CD4-positive, alpha-beta T cell treated with Interleukin-17A for 4 hours (primary cell): ENCODE measurements at places on chromosomes 6 and 20.
A peak's percentile ranks its signal among the peaks of the same experiment; 100 is the strongest.

- DNase-seq, result peak; percentile 68
Observed at GRCh38 chr6:25138233-25138933, 140.8 kb upstream of the CARMIL1 start.

GRCh38 chr20:45098103-45098773 lies 2.7 kb downstream of the KCNS1 start:
- DNase-seq, result peak; percentile 18

DNA sequence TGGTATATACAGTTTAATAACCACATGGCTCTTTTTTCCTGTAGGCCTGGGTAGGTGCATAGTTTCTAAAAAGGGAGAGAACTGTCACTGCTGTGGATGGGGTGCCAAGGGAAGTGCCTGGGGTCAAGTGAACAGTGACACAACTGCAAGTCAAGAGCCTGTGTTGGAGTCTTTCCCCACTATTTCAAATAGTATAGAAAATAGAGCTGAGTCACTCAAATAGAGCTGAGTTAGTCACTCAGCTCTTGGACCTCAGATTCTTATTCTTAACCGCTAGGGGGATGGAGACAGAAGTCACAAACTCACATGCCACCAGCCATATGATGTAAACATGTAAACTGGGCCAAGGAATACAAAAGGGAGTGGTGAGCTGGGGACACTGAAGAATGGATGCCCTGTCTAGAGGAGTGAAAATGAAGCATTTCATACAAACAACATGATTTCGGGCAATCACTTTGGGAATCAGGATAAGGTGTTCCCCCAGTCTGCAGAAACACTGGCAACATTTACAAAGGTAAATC lies 2.1 kb downstream of the NQO2 start:
- DNase-seq, result no peak

DNA sequence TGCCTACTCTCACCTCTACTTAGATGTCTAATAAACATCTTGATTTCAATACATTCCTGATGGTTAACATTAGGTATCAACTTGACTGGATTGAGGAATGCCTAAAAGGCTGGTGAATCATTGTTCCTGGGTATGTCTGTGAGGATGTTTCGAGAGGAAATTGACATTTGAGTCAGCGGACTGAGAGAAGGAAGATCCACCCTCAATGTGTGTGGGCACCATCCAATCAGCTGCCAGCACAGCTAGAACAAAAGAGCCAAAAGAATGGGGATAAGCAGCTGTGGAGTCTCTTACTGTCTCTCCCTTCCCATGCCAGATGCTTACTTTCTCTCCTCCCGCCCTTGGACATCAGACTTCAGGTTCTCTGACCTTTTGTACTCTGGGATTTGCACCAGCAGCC lies 128.6 kb upstream of the HS3ST5 start:
- DNase-seq, result no peak

DNA sequence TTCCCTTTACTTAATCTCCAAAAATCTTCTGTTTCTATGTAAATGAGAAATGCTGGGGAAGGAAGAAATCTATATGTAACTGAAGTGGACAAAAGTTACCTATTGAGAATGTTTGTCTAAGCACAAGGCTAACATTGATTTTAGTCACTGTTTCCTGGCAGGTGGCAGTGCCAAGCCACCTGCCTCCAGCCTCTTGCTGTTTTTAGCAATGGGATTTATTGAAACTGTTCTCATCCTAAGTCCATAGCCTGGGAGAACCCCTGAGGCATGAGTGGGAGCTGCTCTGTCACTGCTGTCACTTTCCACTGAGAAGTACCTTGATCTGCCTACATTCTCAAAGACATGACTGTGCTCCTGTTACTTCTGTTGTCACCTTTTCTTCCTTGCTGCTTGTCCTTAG lies 14.7 kb downstream of the ENPP3 start:
- no peak for DNase-seq

- DNase-seq, result no peak
Observed at GRCh38 chr6:79010422-79010821, 67.6 kb downstream of the PHIP start.

- DNase-seq, result no peak
Observed at GRCh38 chr6:164114651-164115050, 700.1 kb downstream of the QKI start.

DNA sequence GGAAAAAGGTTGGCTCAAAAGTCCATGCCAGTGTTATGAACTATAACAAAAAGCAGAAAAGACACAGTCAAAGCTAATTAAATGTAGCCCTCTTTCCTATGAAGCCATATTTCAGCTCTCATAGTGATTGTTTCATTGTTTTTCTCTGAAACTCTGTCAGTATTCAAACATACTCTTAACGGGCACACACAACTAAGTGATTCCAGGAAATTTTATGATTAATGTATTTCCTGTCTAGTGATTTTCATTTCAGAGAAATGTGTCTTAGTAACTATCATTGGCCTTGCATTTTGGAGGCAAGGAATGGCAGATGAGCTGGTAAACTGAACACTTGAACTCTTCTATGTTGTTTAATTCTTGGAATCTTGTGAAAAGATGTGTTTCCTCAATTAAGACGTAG lies 68.0 kb downstream of the CLVS2 start:
- DNase-seq, result no peak

- no peak for DNase-seq
Observed at GRCh38 chr6:169092375-169092774, 161.3 kb downstream of the THBS2 start.

DNA sequence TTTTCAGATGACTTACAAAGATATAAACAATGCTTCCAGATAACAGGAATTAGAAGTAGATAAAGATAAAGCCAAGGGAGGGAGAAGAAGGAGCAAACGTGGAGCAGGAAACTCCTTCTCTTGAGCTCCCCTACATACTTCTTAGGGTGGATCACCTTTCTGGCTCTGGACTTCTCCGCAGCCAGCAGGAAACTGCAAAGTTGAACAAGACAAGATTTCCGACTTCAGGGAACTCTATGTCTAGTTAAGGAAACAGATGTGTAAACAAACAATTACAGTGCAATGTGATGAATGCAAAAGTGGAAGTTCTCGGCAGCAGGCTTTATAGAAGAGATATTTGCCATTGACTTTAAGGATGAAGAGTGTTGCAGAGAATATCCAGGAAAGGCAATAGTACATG lies 134.0 kb upstream of the MARCKS start:
- no peak for DNase-seq

GRCh38 chr20:57553376-57554018 lies 7.4 kb upstream of the PCK1 start:
- no peak for DNase-seq

DNA sequence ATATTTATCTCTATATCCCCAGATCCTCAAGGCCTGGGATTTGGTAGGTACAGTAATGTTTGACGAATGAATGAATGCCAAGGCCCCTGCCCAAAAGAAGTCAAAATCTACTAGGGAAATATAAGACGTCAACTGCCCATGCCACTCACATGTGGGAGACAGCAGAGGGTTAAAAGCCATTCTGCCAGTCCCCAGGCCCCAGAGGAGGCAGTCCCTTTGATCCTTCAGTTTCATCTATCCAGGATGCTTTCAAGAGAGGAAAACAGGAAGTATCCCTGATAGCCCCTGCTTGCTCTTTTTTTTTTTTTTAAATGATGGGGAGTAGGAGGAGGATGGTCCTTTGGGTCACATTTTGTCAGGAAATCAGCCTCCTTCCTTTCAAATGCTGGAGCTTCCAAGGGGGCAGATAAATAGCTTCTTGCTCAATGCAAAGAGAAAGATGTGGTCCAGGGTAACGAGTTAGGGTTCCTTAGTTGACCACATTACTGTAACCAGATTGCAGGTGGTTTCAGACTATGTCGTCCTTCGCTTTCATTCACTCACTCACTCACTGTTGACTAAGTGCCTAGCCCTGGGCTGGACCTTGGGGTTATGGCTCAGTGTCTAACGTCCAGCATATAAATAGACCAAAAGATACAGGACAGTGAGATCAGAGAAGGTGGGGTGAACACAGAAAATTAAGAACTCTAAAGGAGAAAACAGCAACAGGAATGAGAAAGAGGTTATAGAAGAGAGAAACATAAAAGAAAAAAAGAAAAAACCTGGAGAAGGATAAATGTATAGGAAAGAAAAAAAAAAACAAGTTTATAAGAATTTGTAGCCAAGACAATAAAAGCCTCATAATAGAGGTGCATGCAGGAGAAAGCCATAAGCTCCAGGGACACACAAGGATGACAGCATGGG lies 64.6 kb upstream of the PIM1 start:
- DNase-seq, result no peak

DNA sequence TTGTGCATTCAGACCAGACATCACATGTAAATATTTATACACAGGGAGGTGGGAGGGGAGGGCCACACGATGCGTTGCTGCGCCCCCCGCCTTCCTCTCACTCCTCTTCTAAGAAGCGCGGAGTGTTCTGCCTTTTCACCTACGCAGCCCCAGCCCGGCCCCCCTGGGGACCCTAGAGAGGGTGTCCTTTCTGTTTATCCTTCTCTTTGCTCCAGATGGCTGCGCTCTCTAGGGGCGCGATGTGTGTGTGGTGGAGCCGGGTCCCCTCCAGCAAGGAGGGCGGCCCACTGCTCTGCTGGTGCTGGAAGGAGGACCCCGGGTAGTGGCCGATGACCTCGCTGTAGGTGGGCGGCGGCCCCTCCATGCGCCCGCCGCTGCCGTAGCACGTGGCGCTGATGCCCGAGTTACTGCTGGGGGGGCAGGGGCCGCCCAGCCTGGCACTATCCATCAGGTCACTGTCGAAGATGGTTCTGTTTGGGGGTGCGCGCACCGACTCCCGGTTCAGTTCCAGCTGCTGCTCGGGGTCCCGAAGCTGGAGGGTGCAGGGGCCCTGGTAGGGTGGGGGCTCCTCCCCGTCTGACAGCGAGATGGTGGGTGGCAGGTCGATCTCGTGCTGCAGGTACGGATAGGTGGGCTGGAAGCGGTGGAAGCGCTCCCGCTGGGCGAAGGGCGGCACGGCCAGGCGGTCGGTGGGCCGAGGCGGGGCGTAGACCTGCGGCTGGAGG lies 31.8 kb upstream of the ZBP1 start:
- DNase-seq, result no peak

DNA sequence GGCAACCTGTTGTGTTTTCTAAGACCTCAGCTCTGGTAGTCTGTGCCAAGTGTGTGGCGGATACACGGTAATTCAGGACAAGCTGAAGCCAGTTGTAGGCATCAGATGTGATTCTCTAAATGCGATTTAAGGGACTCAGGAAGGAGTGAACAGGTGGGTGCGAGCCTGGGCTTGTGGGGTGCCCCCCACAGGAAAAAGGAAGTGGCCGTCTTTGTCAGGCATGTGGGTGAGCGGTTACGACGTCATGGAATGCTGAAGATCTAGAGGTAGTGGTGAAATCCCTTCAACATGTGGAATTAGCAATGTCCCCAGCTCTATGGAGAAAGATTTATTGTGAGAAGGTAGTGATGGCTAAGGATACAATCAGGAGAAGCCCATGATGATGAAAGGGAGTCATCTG lies 95.1 kb upstream of the EXOC2 start:
- DNase-seq, result no peak

DNA sequence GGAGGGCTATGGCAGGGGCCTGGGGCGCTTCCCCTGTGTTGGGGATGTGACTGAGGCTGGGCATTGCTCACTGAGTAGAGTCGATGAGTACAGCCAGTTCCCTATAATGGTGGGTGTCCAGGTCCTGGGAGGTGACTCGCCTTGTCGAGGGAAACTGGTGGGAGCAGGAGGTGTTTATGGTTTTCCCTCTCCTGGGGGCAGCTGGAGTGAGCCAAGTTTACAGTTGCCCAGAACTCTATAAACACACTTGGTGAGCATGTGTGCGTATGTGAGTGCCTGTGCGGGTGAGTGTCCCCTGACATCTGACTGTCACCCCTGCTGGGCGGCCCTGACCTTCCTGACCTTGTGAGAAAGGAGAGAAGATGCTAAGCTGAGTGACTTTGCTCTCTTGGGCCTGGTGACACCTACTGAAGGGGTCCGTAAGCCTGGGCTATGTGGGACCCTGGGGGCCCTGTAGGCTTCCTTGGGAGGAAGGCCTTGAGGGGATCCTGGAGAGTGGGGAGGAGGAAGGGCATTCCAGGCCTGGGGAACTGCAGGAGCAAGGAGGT lies 65.9 kb downstream of the VEGFA start:
- DNase-seq, result no peak

GRCh38 chr6:108958900-108959770 lies 110.9 kb downstream of the ARMC2 start:
- DNase-seq, result no peak

DNA sequence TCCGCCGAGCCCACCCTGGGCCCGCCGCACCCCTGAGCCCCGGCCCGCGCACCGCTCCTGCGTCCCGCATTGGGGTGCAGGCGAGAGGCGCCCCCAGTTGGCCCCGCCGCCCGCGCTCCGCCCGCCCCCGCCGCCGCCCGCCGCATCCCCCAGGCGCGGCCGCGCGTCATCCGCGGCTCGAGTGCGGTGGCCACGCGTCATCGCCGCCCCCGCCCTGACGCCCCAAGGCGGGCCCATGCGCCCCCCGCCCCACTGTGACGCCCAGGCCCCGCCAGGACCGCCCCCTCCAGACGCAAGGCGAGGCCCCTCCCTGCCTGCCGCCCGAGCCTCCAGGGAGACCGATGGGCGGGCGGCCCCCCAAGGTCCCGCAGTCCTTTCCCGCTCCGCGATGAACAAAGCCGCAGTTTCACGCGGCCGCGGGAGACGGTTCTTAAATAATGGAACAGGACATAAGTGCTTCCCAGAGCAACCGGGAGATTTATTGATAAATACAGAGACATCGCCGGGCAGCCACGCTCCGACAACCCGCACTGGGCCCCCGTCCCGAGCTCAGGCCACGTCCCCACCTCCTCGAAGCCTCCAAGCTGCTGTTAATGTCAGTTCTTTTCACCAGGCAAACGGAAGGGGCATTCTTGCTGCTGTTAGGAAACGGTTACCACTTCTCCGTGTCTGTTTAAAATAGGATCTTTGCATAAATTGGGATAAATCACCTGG lies at the start of gene ANKRD60:
Gene ANKRD60, minus strand, starts transcription at position 170 of the 714 bp plus-strand sequence. Its CDS starts 0 bp downstream, at position 170.
- DNase-seq, result peak; percentile 36

GRCh38 chr6:122817358-122817757 lies 28.3 kb downstream of the SMPDL3A start:
- no peak for DNase-seq

GRCh38 chr20:4472906-4473305 lies 248.8 kb upstream of the PRND start:
- no peak for DNase-seq

DNA sequence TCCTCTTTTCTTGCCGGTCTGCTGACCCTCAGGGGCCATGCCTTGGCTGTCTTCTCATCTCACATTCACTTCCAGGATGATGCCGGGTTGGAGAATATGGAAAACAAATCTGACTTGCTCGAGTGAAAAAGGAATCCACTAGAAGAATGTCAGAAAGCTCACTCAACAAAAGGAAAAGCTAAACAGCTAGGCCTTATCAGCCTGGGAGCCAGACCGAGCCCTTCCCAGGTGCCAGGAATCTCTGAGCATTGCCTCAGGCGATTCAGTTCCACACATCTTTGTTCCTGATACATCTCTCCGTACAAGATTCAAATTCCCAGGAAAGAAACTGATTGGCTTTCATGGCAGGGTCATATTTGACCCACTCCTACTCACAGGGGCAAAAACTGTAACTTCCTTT lies 9.2 kb upstream of the OSER1 start:
- DNase-seq, result no peak
